ENCODE measurements at places on chromosomes 2 and 18.

GRCh38 chr2:39128919-39129391 lies 8.1 kb upstream of the SOS1 start:
- DNase-seq: no peak

DNA sequence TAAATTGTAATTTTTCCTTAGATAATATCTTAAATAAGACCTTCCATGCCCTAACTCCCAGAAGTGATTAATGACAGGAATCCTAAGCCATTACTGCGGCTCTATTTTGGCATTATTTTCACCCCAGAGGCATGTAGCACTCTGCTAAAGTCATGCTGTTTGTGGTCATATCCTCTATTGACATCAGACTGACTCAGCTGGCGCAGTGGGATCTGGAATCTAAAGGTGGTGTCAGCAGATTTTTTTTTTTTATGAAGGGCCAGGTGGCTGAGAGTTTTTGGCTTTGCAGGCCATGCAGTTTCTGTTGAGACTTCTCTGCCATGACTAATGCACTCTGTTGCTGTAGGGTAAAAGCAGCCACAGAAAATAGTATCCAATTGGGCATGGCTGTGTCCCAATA lies 64.1 kb upstream of the ACVR1C start:
- DNase-seq: no peak

GRCh38 chr2:163655667-163656066 lies 80.1 kb downstream of the FIGN start:
- no peak for DNase-seq

DNA sequence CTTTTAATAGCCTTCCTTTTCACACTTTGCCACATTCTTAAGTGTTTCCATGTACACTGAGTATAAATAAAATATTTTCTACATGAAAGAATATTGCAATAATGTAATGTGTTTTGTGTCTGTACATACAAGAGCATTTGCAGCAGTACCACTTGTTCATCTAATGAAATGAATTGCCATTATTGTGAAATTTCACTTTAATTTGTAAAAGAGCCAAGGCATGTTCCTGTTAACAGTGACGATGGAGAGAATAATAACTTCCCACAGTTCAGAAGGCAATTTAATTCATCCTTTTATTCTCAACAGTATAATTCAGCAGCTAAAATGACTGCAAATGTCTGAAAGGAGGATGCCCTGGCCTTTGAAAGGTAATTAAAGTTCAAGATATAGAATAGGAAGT lies 853.9 kb downstream of the LRRTM4 start:
- no peak for DNase-seq

DNA sequence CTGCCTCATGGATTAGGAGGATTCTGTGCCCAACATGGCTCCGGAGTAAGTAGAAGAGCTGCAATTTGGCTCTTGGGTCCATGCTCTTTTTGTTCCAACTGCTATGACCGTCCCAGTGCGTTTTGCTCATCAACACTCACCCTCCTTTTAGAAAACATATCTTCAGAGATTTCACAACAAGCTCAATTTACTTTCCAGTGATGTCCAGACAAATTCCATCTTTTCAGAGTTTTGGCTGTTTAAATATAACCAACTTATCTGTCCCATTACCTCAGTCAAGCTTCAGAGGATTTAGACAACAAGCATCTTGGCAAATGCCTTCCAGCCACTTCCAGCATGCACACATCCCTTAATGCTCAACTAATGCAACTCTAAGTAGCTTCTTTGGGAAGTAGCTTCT lies 6.9 kb upstream of the SLC14A2 start:
- DNase-seq: no peak

GRCh38 chr2:218710687-218711549 lies at the start of gene TTLL4:
Gene TTLL4, plus strand, starts transcription at chr2:218710835. Its CDS starts 26,842 bp downstream, at chr2:218737677.
- peak; percentile 98 for DNase-seq

GRCh38 chr2:204479557-204479956 lies 65.7 kb upstream of the PARD3B start:
- DNase-seq: no peak

DNA sequence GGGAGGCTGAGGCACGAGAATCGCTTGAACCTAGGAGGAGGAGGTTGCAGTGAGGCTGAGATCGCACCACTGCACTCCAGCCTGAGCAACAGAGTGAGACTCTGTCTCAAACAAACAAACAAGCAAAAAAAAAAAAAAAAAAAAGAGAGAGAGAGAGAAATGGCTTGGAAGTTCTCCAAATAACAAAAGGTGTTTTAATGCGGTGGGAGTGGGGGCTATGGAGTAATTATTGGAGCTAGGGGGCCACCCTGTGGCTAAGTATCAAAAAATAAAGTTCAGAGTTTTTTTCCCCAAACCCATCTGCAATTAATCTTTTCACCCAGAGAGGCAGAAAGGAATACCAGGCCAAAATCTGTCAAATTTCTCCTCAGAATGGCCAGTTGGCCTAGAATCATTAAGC lies 23.0 kb upstream of the CEP68 start:
- DNase-seq: no peak

DNA sequence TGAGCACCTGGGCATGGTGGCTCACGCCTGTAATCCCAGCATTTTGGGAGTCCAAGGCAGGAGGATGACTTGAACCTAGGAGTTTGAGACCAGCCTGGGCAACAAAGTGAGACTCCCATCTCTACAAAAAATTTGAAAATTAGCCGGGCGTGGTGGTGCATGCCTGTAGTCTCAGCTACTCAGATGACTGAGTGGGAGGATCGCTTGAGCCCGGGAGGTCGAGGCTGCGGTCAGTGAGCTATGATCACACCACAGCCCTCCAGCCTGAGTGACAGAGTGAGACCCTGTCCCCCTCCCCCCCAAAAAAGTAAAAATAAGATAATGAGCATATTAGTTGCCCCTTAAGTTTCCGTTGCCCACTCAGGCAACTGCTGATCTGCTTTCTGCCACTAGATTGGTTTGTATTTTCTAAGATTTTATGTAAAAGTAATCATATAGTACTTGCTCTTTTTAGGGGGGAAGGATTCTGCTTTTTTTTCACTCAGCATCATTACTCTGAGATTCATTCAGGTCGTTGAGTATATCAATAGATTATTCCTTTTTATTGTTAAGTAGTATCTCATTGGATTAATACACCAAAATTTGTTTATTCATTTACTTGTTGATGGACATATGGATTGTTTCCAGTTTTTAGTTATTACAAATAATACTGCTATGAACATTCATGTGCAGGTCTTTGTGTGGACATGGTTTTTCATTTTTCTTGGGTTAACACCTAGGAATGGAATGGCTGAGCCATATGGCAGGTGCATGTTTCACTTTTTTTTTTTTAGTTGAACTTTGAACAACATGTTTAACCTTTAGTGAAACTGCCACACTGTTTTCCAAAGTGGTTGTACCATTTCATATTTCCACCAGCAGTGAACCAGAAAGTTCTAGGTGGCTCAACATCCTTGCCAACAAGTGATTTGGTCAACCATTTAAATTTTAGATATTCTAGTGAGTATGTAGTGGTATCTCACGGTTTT lies 75.0 kb upstream of the SPRED2 start:
- no peak for DNase-seq

- DNase-seq: no peak
Observed at GRCh38 chr2:134934150-134934549, 15.5 kb downstream of the CCNT2 start.

DNA sequence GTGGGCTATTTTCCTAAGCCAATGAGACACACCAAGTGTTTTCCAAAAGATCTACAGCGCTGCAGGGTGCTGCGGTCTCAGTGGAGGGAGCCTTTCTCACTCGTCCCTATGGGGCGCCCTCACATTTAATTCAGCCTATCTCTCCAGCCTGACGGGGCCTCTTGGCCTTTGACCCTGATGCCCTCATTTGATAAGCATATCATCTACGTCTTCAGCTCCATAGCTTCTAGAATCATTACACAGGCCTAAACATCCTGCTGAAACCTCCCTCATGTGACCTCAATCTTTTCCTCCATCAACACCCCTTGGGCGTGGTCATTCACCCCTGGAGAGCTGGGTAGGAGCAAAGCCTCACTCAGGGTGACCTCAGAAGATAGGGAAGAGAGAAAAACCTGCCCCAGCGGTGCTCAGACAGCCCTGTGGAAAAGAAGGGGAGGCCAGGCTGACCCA lies 57.4 kb downstream of the CYP26B1 start:
- no peak for DNase-seq
